ENCODE measurements at places on chromosomes 6 and 20.

DNA sequence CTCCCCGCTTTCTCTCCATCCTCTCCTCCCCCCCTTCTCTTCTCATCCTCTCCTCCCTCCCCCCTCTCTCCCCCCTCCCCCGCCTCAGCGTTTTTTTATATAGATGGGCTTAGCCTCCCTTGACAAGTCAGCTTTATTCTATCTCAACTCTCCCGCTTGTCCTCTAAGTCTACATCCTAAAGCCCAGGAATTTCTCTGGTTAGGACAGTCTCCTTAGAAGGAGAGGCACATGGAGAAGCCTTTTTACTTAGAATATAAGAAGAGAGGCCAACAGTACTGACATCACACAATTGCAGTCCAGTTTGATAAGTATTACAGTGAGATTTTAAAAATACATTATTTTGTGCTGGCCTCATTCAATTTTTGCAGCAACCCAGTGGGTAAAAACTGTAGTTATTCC is 83.5 kb downstream of the LYRM2 start:
- no peak for DNase-seq

DNA sequence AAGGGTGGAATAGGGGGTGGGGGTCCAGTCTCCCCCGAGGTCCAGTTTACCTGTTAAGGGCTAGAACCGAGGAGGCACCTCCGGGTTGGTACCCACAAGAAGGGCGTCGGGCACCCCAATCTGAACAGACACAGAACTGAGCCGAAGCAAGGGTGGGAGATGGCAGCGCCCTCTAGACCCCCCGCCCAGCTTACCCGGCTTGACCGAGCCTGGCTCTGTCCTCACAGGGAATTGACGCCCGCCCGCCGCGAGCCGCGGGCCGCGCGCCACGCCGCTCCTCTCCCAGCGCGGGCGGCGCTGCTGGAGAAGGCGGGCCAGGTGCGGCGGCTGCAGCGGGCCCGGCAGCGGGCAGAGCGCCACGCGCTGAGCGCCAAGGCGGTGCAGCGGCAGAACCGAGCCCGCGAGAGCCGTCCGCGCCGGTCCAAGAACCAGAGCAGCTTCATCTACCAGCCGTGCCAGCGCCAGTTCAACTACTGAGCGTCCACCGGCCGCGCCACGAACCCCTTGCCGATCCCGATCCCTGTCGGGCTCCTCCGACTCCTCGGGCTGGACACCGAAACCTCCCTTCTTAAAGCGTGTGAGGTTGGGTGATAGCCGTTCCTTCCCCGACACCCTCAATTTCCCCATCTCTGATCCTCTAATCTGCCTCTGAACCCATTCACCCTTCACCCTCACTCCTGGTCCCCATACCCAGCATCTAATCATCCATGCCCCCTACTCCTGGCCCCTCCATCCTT is 5.9 kb downstream of the TP53INP2 start:
- DNase-seq = peak; percentile 30

- DNase-seq = no peak
Measured at GRCh38 chr6:32070814-32071543, 32.8 kb downstream of the CYP21A2 start.

GRCh38 chr20:43477193-43477592 is 19.5 kb downstream of the SRSF6 start:
- DNase-seq = no peak

- DNase-seq = no peak
Measured at GRCh38 chr6:132287101-132287500, 114.2 kb downstream of the MOXD1 start.

- no peak for DNase-seq
Measured at GRCh38 chr20:3188823-3189413, 15.6 kb downstream of the DDRGK1 start.

DNA sequence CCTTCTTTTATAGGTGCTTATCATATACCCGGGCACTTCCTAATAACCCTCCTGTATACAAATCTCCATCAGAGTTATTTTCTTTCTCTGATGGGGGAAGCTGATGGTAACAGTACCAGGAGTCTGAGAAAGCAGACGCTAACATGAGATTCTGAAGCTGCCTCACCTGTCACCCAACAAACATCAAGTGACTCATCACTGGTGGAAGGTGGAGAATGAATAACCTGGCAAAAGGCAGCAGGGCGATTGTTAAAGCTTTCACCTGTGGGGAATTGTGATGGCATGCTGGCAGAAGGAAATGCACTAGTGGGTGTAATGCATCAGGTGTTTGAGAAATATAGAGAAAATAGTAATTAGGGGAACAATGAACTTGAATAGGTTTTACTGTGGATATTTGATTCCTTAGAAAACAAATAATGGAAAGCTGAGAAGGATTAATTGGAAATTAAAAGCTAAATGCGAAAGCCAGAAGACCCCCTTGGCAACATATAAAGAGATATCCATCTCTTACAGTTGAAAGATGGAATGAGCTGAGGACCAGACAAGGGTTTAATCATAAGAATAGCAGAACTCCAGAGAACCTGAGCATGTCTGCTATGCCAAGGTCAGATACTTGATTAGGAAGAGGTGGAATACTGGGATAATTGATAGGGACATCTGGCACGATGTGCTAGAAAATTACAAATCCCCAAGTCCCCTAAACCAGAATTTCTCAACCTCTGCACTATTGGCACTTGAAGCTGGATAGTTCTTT is 517.1 kb downstream of the PKHD1 start:
- no peak for DNase-seq

Measured in stimulated activated CD8-positive, alpha-beta memory T cell treated with anti-CD3 and anti-CD28 coated beads, Interleukin-2, amount 100 ng/mL, for 1 hour (primary cell).